ENCODE measurements at places on chromosomes 7 and 10.

DNA sequence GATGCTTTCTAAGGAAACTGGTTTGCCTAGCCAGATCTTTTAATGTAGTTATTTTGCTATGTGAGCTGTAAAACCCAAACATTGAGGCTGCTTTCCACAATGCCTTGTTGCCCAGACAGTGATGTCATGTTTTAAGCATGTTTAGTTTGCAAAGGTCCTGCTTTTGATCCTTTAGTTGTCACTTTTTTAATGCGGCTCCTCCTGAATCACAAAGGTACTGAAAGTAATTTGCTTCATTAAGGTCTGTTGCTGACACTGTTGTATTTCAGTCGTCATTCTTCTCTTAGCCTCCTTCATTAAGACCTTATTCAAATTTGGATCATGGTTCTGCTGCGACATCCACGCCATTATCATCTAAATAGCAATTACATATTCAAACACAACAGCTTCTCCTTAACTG lies 10.6 kb downstream of the RPA3 start:
- no peak for DNase-seq

DNA sequence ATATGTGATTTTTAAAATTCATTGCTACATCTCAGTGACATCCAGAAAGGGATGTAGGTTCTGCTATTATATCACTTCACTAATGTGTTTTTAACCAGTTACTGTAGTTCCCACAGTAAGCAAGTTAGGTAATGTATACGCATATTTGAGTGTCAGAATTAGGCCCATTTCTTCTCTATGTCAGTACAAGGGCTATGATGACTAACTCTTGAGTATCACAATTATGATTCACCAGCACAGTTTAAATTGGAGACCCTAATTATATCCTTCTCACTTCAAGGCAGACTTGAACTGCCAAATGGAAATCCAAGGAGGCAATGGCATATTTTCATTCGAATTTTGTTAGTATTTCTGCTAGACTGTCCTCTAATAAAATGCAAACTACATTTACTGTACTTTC lies 23.6 kb downstream of the BZW2 start:
- DNase-seq: no peak

- DNase-seq: no peak
These were observed 169.2 kb downstream of the UBE2H start for GRCh38 chr7:129783584-129783919.

DNA sequence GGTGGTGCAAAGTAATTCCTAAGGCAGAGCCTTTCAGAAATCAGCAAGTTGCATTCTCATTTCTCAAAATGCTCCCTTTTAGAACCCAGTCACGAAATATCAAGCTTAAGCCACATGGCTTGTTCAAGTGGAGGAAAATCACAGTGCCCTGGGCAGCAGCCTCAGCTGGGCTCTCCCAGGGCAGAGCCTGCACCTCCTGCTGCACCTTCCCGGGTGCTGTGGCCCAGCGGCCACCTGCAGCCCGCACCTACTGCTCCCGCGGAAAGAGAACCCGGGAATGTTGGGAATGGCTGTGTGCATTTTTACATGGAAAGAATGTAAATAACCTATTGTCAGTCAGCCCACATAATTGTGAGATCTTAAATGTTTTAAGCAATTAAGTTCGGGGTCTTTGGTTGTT lies 396.5 kb upstream of the VSTM2A start:
- no peak for DNase-seq
